Right atrium auricular region (tissue), 2 donors: ENCODE measurements at places on chromosomes 7 and 10. TPM values are rescaled to one million over a fixed set of nuclear protein-coding genes. Genes with fewer than 3 reads are reported as not detected.

The AVPI1 gene
- total RNA-seq, result 23.7 TPM

The FAM24B gene
- total RNA-seq, result 1.1 TPM

The GRM3 gene
- total RNA-seq, result not detected

The TPK1 gene
- total RNA-seq, result 4.1 TPM

The GRM8 gene
- total RNA-seq, result not detected

The SKIDA1 gene
- 2.6 TPM for total RNA-seq

The ACSM6 gene
- total RNA-seq, result not detected

The SLC26A5 gene
- total RNA-seq, result not detected
